ENCODE measurements at places on chromosomes 2 and 18.

- no peak for DNase-seq
Observed at GRCh38 chr2:165718610-165719210, 75.3 kb downstream of the GALNT3 start.

DNA sequence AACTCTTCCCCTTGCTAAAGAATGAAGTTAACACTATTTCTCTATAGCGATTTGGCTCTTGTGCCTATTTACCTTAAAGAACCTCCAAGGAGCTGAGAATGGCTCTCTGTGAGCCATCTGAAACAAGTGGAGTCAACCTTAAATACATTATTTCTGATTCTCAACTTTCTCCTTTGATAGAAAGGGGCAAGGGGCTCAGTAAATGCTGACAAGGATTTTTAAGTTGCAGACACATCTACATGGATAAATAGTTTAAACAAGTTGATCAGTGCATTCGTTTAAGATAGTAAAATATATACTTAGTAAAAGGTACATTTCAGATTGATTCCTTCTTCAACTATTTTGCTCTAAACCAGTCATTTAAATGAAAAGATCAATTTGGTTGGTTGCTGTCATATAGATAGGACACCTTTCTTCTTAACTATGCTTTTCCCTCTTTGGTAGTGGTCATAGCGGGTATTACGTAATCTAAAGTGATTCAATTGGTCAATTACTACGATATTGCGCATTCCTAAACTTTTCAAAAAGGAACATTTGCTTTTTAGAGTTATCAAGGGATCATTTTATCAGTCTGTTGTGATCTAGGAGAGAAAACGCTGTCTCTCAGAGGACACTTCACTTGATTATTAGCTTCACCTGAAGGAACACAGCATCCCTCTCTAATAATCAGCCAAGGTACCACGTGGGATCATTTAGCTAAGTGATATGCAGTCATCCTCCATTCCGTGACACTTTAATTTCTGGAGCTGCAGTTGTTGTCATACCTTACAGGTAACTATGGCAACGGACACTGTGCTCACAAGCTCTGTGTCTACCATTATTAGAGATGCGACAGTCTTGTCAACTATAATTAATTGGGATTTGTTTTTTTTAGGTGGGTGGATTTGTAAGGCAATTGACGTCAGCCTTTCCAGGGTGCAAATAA, 50.9 kb upstream of the KCNE4 start:
- no peak for DNase-seq

- DNase-seq, result no peak
Observed at GRCh38 chr2:134718817-134719814, at the start of gene TMEM163. TMEM163 (minus strand) TSS chr2:134719000.

DNA sequence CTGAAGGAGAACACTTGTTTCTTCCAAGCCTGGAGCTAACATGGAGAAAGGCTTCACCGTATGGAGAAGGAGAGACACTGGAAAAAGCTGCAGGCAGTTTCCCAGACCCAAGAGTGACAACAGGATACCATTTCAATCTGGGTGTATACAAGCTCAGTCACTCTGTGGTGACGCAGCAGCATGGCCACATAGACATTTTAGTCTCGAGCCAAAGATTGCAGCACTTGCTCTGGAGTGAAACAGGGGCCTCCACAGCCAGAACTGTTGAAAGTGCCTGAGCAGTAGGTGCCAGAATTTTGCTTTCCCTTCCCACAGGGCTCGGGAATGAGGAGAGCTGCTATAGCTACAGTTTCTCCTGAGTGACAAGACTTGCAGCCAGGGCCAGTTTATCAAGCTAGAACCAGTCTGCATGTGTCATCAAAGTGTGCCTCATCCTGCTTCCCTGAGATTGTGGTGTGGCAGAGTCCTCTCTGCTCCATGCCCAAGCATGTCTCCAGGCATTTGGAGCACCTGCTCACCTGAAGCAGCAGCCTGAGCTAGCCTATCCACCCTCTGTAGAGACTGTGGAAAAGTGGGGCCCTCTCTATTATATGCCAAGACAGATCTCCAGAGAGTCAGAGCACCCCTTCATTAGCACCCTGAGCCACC, 234.6 kb upstream of the CDH19 start:
- DNase-seq, result no peak

DNA sequence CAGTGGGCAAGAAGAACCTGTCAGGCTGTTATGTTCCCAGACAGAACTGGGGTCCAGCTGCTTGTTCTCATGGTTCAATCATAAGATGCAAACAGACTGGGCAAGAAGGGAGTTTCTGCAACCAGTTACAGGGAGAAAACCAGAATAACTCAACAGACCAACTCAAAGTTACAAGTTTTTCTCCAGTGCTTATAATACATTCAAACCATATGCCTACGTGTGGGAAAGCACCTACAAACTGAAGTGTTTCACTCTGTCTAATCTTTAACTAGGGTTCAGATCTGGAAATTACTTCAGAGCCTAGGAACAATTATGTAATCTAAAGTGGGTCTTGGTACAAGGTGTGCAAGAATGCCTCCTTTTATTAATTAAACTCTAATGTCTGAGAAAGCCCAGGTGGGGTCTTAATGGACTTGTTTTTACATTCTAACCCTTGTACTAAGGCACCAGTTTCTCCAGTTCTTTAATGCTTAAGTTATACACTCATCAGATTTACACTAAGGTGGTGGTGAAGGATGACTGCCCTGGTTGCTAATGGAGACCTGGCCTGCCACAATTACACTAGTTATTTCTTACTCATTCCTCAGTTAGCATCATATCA, 951.9 kb downstream of the TSN start:
- DNase-seq, result no peak

DNA sequence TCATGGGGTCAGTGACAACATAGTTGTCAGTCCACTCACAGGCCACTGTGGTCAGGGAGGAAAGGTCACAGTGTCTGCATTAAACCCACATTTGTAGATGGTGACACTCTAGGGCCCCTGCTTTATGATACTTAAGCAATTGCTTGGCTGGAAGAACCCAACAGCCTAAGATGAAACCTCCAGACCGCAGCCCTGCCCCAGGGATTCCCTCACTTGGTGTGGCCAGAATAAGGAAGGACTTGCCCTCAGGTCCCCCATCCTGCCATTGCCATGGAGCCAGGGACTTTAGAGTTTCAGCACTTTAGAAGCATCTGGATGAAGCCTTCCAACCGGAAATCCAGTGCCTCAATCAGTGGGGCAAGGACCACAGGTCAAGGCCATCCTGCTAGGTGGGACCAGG, 63.9 kb upstream of the LAPTM4A start:
- DNase-seq, result no peak

- no peak for DNase-seq
Observed at GRCh38 chr2:71962911-71963694, 184.6 kb downstream of the CYP26B1 start.

- DNase-seq, result no peak
Observed at GRCh38 chr18:11279461-11279860, 130.1 kb upstream of the PIEZO2 start.

DNA sequence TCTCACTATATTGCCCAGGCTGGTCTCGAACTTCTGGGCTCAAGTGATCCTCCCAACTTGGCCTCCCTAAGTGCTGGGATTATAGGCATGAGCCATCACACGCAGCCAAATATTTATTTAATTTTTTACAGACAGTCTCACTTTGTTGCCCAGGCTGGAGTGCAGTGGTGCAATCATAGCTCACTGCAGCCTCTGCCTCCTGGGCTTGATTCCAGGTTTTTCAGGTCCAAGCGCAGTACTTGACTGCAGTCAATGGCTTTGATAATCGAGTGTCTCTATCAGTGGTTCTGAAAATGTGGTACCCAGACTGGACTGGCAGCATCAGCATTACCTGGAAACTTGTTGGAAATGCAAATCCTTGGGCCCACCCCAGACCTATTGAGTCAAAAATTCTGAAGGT, 63.1 kb downstream of the PLB1 start:
- DNase-seq, result no peak

DNA sequence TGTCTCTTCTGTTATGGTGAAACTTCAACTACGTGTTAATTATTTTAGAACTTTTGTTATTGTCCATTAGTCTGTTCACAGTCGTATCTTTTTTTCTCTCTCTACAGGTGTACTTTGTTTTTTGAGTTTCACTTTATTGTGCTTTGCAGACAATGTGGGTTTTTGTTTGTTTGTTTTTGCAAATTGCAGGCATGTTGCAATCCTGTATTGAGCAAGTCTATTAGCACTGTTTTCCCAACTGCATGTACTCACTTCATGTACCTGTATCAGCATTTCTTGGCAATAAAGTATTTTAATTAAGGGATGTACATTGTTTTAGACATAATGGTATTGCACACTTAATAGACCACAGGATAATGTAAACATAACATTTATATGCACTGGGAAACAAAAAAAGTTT, 99.1 kb upstream of the FAM110C start:
- DNase-seq, result no peak

DNA sequence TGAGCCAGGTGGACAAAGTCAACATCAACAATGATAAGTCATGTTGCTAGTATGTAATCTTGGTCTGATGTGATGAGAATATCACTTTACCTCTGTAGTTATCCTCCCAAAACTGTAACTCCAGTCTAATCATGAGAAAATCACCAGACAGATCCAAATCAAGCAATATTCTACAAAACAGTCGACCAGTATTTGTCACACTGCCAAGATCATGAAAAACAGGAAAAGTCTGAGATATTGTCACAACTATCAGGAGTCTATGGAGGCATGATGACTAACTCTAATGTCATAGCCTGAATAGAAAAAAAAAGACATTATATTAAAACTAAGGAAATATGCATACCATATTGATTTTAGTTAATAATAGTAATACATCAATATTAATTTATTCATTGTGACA, 1883.3 kb upstream of the CELF4 start:
- DNase-seq, result no peak

- DNase-seq, result no peak
Observed at GRCh38 chr2:207836521-207837133, 66.9 kb upstream of the FZD5 start.

DNA sequence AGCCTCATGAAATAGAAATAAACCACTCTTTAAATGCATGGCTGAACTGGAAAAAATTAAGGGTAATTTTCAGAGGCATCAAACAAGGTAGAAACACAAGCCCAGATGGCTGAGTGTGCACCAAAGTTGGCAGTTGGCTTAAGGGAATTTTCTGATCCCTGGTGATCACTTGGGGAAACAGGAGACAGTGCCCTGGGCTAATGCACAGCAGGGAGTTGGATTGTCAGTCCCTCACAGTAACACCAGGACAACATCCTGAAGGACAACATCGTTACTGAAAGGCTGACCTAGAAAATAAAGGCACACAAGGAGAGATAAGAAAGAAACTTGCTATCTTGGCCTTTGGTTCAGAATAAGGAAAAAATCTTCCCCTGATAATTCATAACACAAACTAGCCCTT, 417.0 kb downstream of the SLC4A3 start:
- DNase-seq, result no peak

DNA sequence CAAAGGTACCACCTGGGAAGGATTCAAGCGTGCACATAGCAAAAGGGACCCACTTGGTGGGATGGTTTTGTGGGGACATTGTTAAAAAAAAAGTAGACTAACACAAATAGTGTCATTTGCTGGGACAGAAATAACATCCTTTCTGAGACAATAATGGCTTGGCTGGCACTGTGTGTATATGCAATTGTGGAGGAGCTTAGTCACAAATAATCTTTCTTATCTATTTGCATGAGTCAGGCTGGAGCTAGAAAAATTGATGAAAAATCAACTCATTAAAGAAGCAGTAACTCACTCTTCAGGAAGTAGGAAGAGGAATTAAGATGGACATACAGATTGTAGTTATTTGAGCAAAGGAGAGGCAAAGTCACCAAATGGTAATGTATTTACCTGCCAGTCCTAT, 29.5 kb upstream of the ITGB6 start:
- no peak for DNase-seq
